HCT116 (cell line): ENCODE measurements at places on chromosomes 3 and 15.

GRCh38 chr15:38945551-38946298 lies 381.1 kb upstream of the RASGRP1 start:
- DNase-seq = no peak
- no peak overlapping the region for H3K4me3 ChIP-seq

- H3K4me1 ChIP-seq = no peaks in the 10 kb centered on the region
- no peak for DNase-seq
- H3K4me3 ChIP-seq = no peak overlapping the region
- no peaks in the 10 kb centered on the region for H3K27me3 ChIP-seq
- no peaks in the 10 kb centered on the region for H3K36me3 ChIP-seq
- H3K27ac ChIP-seq = no peak overlapping the region
These were observed 117.1 kb upstream of the GOLIM4 start for GRCh38 chr3:168212664-168213285.

GRCh38 chr15:33112541-33113105 lies 81.9 kb downstream of the FMN1 start:
- no peaks in the 10 kb centered on the region for H3K27me3 ChIP-seq
- no peaks in the 10 kb centered on the region for H3K4me1 ChIP-seq
- no peak overlapping the region for H3K4me3 ChIP-seq
- DNase-seq = no peak
- H3K36me3 ChIP-seq = no peaks in the 10 kb centered on the region

DNA sequence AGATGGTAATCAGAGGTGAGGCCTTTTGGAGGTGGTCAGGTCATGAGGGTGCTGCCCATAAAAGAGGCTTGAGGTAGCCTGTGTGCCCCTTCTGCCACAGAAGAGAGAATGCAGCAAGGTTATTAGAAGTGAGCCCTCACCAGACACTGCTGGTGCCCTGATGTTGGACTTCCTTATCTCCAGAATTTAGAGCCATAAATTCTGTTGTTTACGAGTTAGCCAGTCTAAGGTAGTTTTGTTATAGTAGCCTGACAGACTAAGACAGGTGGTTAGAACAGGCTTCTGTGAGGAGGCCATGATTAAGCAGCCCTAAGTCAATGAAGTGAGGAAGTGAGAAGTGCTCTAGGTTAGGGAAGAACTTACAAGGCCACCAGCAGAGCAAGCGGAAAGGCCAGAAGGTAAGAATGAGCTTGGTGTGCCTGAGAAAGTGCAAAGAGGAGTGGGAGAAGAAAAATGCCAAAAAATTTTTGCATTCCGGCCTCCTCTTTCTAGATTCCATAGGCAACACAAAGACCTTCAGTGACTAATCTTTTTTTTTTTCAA lies 44.2 kb upstream of the STT3B start:
- no peak for DNase-seq
- H3K27ac ChIP-seq = no peak overlapping the region
- no peak overlapping the region for H3K4me3 ChIP-seq
- no peaks in the 10 kb centered on the region for H3K36me3 ChIP-seq
- no peaks in the 10 kb centered on the region for H3K27me3 ChIP-seq

GRCh38 chr3:69162308-69162980 lies 40.0 kb upstream of the LMOD3 start:
- H3K4me1 ChIP-seq = no peaks in the 10 kb centered on the region
- DNase-seq = no peak
- H3K27ac ChIP-seq = no peak overlapping the region

GRCh38 chr3:99925584-99926230 lies 108.0 kb downstream of the CMSS1 start:
- DNase-seq = no peak
- H3K4me1 ChIP-seq = no peaks in the 10 kb centered on the region
- no peak overlapping the region for H3K27ac ChIP-seq

GRCh38 chr15:44157679-44158078 lies 37.4 kb downstream of the FRMD5 start:
- H3K36me3 ChIP-seq = no peaks in the 10 kb centered on the region
- peak; percentile 96 for DNase-seq
- H3K27ac ChIP-seq = peak overlapping the region; percentile 98
- peaks cover 72% of the 10 kb centered on the region for H3K4me1 ChIP-seq
- H3K4me3 ChIP-seq = peak overlapping the region; percentile 39
